ENCODE measurements at places on chromosomes 2 and 18.

- DNase-seq, result peak; percentile 60
Observed at GRCh38 chr18:58580623-58581022, 48.3 kb downstream of the ALPK2 start.

DNA sequence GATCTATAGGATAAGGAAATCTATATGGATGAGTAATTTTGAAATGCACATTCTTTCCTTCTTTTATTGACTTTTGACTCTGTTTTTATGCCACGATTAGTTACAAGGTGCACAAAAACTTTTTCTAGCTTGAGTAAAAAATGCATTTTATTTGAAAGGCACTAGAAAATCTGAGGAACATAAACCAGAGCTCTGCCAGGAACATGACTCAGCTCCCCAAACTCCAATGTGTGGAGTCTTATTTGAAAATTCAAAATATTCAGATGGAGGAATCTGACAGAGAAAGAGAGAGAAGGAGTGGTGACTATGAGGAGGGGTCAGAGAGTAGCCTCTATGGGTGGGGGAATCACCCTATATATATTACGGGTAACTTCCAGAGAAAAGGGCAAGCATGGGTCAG is 231.0 kb downstream of the DCC start:
- DNase-seq, result no peak

GRCh38 chr2:119261493-119262225 is 38.0 kb downstream of the STEAP3 start:
- DNase-seq, result no peak

DNA sequence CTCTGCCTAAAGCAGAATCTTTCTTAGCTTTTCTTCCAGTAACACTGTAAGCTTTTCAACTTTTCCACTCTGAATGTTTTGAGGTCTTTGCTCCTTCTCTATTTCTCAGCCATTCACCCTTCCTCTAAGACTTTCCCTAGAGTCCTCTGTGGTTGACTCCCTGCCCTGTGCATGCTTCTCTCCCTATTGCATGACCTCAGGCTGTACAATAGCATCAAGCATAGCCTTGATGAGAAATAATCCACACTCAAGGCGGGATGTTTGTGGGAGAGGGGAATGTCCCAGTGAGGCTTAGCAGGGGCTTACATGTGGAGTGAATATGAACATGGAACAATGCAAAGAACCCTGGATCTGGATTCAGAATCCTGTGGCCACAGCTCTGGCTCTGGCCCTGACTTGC is 48.4 kb upstream of the IGFBP5 start:
- no peak for DNase-seq

- DNase-seq, result no peak
Observed at GRCh38 chr2:216741223-216741593, 45.9 kb upstream of the IGFBP5 start.
